Activated T-cell treated with anti-CD3 and anti-CD28 coated beads for 1 hour (primary cell): ENCODE measurements at places on chromosomes 4 and X.

GRCh38 chrX:48523682-48524081 lies 2.1 kb downstream of the EBP start:
- no peak for DNase-seq

GRCh38 chrX:15804563-15804962 lies 14.3 kb downstream of the ZRSR2 start:
- no peak for DNase-seq

GRCh38 chrX:39626749-39627148 lies 471.0 kb downstream of the BCOR start:
- DNase-seq = no peak

GRCh38 chr4:75989846-75990528 lies 758 bp downstream of the SDAD1 start:
- no peak for DNase-seq

- DNase-seq = no peak
These were observed 219.3 kb upstream of the JADE1 start for GRCh38 chr4:128590034-128590740.

- peak; percentile 24 for DNase-seq
These were observed 119.3 kb downstream of the CRLF2 start for GRCh38 chrX:1093121-1093520.

DNA sequence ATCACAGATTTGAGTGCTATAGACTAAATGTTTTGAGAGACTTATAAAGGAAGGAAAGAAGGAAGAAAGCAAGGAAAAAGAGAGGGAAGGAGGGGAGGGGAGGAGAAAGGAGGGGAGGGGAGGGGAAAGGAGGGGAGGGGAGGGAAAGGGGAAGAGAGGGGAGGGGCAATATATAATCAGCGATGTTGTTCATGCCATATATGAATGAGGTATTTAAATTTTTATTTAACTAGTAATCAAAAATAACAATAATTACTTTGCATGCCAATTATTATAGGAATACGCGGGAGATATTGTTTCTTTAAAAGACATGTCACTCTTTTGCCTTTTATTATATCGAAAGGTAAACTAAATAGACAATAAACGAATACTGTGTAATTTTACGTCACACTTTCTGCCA lies 1029.7 kb downstream of the FAT4 start:
- no peak for DNase-seq

- no peak for DNase-seq
These were observed 389.9 kb upstream of the EMCN start for GRCh38 chr4:100907465-100908454.

- no peak for DNase-seq
These were observed 19.5 kb downstream of the COMMD8 start for GRCh38 chr4:47444031-47444430.

DNA sequence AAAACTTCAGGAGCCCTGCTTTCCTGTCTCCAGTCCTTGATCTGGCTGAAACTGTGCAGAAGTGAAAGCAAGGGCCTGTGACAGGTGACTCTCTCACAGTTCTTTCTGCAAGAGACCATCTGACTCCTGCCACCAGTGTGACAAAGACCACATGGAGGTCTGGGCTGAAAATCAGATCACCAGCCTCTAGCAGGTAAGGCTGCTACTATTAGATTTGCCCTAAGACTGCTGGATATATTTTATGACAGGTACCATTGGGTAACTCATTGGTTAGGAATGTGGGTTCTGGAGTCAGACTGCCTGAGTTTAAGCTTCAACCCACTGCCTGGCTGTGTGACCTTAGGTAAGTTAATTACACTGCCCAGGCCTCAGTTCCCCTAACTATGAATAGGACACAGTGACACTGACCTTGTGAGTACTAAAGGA lies 163.3 kb upstream of the SLC7A11 start:
- DNase-seq = no peak

DNA sequence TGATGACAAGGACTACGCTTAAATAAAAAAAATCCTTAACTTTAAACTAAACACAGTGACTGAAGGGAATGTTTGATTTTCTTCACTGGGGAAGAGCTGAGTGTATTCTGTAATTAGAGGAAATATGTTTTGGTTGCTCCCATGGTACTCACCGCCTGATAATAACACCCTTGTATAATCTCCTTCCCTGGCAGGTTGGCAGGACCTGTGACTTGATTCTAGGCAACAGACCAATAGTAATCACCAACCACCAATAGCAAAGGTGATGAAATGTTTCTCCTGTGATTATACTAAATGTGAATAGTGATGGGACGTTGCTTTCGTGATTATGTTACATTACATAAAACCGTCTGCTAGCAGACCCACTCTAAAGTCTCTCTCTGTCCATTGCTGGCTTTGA lies 536.8 kb upstream of the CPEB2 start:
- DNase-seq = no peak

DNA sequence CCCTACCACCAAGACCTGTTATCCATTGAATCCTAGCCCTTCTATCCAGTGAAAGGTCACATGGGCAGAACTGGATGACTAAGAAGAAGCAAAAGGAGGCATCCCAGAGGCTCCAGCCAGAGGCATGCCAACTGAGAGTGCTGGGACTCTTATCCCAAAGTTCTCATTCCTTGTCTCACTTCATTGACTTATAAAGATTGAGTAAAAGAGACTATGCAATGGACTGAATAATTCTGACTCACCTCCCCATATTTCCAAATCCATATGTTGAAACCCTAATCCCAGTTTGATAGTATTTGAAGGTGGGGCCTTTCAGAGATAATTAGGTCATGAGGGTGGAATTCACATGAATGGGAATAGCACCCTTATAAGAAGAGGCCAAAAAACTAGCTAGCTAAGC lies 131.4 kb downstream of the COL25A1 start:
- no peak for DNase-seq
